ENCODE measurements at places on chromosomes 5 and 9.

DNA sequence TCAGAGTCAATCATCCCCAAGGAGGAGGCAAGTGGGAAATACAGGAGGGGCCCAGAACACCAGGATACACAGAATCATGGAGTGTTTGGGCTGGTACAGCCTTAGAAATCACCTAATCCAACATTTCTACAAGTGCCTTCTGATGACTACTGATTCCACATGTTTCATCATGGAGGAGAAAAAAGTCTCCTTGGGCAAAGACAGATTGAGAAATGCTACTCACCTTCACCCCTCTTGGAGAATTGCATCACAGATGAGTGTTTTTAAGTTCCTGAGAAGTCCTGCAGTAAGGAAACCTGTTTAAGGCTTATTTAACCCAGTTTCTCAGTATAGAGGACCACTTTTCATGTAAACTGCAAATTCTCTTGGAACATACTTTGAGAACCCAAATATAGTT lies 2.2 kb upstream of the SLIT3 start:
- DNase-seq, result no peak

DNA sequence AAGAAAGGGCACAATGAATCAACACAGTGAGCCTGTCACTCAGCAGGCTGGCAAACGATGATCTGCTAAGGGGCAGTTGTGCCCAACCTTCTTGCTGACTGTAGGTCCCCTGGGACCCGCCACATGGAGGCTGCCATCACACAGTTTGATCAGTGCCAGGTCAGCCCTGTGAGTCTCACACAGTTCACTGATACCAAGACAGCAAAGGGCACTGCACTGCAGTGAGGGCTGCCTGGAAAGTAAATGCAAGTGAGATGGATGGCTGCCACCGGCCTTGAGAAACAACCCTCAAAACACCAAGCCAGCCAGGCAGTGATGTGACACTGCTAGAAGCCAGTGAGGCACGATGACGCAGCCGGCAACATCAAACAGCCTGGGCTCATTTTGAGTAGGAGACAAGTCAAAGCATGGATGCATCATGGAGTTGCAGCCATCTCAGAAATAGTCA lies 30.3 kb downstream of the FOXD1 start:
- DNase-seq, result no peak

GRCh38 chr9:112283582-112284253 lies 49.7 kb downstream of the PTBP3 start:
- DNase-seq, result no peak

DNA sequence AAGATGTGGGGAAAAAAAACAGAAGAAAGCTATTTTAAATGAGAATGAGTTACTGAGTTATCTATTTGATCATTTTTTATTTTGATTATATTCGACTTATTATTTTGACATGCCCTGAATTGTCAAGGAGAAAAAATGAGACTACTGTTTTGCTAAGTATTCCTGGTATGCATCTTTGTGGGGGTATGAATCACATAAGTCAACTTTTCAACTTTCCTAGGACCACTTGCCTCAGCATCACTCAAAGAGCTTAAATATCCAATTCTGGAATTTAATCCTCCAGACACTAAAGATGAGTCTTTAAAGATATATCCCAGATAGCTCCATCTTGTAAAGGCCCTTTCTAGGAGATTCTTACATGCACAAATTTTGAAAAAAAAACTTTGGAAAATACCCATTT lies 17.4 kb upstream of the SPDL1 start:
- no peak for DNase-seq

GRCh38 chr9:28720746-28721145 lies 1147.5 kb upstream of the C9orf72 start:
- no peak for DNase-seq

GRCh38 chr5:2024986-2025721 lies 142.4 kb upstream of the IRX4 start:
- DNase-seq, result no peak

GRCh38 chr5:109373932-109374331 lies 35.8 kb downstream of the PJA2 start:
- no peak for DNase-seq

- no peak for DNase-seq
Measured at GRCh38 chr9:136625101-136626065, 37.3 kb upstream of the EGFL7 start.

DNA sequence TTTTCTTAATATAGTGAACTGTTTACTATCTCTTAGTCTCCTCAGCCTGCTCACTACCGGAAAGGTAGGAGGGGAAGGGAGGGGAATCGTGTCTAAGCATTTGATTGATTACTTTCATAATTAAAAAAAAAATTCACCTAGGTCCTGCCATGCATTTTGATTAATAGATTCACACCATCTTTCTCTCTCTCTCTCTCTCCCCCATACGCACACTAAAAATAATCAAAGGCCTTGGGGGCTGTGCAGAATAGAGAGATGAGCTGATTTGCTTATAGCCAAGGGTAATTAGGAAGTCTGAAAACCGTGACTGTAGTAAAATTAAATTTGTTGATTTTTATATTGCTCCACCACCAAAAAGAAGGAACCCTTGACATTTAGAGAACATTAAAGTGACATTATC lies 49.6 kb downstream of the CD180 start:
- no peak for DNase-seq

DNA sequence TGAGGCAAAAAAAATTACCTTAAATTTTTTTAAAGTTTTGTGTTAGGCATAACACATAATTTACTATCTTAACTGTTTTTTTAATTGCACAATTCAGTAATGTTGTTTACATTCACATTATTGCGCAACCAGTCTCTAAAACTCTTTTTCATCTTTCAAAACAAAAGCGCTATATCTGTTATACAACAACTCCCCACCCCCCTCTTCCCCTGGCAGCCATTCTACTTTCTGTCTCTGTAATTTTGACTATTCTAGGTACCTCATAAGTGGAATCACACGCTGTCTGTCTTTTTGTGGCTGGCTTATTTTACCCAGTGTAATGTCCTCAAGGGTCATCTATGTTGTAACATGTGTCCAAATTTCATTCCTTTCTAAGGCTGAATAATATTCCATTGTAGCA lies 241.5 kb upstream of the DMRT1 start:
- no peak for DNase-seq

GRCh38 chr5:67730917-67731474 lies 484.6 kb upstream of the PIK3R1 start:
- DNase-seq, result no peak

GRCh38 chr5:32646061-32646969 lies 61.0 kb downstream of the SUB1 start:
- DNase-seq, result no peak

DNA sequence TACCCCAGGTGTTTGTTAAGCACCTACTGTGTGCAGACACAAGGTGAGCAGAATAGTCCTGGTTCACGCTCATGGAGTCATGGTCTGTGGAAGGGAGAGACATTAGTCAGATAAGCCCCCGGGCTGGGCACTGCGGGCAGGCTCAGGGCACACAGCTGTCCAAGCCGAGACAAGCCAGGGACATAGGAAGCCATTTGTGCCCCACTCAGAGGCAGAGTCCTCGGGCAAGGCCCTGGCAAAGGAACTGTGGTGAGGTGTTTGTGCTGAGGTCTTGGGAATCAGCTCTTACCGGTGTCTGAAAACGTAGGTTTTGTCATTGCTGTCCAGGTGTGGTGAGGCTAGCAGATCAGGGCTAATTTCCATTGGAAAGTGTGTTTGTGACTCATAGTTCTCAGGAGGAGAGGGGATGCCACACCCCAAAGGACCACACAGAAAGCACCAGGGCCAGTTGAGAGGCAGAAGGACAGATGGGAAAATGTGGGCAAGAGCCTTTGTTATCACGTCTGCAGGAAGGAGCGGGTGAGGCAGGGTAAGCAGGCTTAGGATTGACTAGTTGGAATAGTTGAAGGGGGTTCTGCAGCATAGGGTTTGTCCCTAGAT lies 46.1 kb upstream of the NEURL1B start:
- DNase-seq, result no peak

DNA sequence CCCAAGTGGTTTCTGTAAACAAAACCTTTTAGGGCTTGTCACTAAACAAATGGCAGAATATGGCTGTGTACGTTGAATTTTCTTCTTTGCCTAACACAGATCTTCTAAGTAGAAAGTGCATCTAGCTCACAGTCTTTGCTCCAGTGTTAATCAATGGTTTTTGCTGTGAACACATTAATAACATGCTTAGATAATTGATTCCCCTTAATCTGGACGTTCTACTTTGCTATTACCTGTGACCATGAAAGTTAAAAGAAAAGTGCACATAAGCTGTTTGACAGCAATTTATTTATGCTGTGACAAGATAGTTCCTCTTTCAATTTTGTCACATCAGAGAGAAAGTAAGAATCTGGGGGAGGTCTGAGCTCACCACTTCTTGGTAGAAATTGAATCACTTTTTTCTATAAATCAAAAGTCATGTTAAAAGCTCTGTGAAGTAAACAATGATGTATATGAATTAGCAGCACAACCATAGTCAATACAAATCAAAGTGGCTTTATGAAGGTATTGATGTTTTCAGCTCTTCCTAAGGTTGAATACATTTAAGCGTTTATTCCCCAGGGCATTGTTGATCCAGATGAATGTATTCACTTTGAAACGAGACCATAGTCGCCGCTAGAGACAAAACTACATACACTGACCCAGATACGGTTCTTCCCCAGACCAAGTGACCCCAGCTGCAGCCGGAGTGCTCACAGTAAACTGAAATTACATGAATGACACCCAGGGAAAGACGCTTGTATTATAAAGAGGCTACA lies 174.6 kb upstream of the ZNF608 start:
- DNase-seq, result no peak

DNA sequence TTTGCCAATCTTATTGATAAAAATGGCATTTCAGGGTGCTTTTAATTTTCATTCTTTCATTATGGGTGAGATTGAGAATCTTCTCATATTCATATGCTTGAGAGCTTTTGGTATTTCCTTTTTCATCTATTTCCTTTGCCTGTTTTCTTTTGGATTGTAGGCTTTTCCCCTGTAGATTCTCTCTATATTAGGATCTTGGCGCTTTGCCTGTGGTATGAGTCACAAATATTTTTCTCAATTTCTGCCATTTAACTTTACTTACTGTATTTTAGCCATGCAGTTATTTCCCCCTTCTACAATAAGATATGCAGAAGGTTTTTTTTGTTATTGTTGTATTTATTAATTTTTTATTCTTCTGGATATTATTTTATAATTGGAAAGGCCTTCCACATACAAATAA lies 21.5 kb upstream of the KLF9 start:
- DNase-seq, result peak; percentile 53

DNA sequence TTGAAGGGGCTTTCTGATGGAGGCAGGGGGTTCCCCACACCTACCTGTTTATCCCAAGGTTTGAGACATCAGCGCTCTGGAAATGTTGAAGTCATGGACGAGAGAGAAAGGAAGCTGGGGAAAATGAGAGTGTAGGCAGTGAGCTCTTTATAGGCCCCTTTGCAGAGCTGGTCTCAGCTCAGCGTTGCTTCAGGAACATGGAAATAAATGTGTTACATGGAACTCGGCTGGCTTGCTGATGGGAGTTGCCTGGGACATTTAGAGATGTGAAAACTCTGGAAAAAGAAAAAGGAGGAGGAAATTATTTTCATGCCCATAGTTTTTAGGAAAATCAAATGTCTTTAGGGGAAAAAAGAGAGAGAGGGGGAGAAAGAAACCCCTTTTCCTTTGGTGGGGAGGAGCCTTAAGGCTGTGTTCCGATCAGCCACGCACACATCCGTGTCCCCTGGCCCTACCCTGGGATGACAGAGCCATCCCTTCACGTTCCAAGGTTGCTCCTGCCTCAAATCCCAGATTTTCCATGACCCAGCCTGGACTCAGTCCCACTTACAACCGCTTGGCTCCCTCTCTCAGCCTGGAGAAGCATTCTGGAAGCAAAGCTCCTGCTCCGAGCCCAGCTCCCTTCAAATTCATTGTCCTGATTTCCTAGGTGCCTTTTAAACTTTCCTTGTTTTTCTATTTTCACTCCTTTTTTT lies 78.3 kb downstream of the COL27A1 start:
- no peak for DNase-seq

- no peak for DNase-seq
Measured at GRCh38 chr9:137755261-137755927, 122.2 kb upstream of the CACNA1B start.

DNA sequence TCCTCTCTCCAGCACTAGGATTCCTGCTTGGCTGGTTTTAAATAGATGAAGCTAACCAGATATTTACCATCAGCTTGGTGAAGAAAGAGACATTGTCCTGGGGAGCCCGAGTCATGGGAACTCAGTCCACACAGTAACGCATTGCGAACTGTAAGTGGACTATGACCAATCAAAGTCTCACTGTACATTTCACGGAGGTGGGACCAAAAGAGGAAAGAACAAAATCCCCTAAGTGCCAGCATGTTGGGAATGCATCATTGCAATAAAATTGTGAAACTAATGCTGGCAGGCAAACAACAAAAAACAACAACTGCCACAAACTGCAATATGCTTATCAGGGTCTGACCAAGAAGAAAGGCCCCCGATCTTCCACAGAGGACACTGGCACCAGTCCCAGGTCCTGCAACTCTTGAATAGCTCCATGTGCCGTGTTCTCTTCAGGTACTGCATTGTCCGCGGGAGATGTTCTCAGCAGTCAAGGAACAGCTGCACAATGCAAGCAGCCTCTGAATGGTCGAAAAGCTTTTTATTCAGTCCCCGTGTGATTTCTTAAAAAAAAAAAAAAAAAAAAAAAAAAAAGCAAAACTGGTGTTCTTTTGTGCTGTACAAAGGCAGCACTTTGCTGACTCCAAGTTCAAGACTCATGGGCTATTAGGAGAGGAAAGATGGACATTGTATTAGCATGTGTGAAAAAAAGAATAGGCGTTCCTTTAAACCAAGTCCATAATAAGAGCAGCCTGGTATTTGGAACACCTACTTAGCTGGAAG lies 38.1 kb downstream of the SEMA6A start:
- DNase-seq, result no peak

DNA sequence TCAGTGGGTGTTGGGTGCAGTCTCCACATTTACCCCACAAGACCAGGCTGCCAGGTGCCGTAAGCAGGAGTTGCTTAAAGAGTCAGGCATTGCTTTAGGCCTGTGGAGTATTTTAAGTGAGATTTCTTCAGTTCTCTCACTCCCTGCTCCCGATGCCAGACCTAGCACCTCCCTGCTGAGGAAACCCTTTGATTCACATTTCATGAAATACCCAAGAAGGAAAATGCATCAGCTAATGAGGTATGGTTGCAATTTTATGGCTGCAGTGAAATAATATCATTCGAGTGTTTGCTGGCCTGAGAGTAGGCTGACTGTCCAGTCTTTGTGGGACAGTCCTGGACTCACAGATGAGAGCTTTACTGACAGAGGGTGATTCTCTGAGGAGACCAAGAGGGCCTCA lies 67.4 kb upstream of the CTSL start:
- no peak for DNase-seq

DNA sequence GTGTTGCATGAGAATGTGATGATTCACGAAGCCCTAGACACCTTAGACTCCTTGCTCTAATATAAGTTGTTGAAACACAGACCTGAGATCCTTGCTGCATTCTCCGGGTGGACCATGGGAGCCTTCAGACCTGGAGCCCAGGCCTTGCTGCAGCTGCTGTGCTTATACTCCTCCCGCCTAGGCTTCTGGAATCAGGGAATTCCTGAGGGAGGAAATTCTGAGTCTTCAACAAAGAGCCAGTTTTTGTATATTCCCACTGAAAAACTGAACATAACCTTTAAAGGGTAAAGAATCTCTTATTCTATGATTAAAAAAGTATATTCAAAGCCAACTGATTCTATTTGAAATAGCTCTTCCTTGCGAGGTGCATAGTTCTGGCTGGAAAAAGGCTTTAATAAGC lies 245.1 kb upstream of the ELAVL2 start:
- DNase-seq, result no peak

Measured in fibroblast of the conjunctiva (primary cell).